Stimulated activated CD4-positive, alpha-beta T cell treated with anti-CD3 and anti-CD28 coated beads, Interleukin-4, amount 100 ng/mL, for 1 hour (primary cell): ENCODE measurements at places on chromosomes 5 and 9.

DNA sequence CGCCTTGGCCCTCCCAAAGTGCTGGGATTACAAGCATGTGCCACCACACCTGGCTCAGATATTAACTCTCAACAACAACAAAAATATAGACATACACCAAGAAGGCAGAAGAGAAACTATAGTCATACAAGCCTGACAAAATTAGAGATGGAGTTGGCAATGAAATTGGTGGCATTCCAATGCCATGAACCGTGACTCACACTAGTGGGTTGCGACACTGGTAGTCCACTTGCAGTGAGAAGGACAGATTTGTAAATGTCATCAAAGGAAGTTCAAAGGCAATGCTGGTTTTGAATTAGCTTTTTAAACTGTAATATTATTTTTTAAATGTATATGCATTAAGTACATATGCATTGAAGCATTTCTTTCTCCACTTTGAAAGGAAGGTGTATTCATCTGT, 8.5 kb upstream of the DNAJC25 start:
- DNase-seq = no peak

- no peak for DNase-seq
These were observed 47.9 kb downstream of the RAI14 start for GRCh38 chr5:34703767-34704713.

DNA sequence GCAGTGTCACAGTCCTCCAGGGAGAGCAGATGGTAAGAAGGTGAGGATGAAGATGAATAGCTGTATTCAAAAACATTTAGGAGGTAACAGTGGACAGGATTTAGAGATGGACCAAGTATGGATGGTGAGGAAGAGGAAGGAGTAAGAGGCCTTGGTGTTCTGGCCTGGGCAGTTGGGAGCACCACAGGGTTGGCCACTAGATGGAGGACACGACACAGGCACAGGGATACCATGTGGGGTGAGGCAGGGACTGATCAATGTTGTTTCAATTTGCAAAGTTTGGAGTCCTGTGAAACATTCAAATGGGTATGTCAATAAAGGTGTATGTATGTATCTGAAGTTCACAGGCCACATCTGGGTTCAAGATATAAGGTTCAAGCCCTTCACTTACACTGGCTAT, 141.1 kb upstream of the RASEF start:
- DNase-seq = no peak

DNA sequence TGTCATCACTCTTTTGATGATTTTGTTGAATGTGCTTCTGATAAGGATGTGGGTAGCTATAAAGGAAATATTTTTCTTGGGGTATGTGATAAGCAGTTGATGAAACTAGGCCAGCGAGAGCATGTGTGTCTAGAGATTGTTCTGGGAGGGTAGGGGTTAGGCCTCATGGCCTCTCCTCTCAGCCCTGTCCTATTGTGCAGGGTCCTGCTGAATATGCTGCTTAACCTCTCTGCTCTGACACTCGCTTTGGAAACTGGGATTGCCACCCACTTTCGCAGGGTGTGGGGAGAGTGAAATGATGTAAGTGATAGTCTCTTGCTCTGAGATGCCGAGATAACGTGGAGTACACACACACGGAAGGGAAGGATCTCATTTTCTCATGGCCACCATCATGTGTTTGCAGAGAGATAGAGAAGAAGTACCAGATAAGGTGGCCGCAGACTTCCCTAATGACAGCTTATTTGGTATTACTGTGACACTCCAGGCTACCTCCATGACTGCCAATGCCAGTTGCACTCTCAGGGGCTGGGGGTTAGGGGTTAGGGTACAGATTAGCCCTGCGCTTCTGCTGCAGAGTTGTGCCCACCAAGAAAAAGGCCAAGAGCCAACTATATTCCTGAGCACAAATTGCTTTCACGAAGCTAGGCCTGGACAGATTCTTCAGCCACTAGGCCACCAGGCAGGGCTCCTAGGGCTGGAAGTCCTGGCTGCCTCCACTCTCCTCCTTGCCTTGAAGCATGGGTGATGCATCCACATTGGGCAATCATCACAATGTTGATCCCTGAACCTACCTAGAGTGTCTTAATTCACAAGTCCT, 25.2 kb upstream of the TNFAIP8 start:
- DNase-seq = peak; percentile 48

GRCh38 chr5:151619812-151620460, 28.8 kb upstream of the FAT2 start:
- DNase-seq = no peak

- DNase-seq = no peak
These were observed 115.0 kb downstream of the PIK3R1 start for GRCh38 chr5:68330574-68330973.

DNA sequence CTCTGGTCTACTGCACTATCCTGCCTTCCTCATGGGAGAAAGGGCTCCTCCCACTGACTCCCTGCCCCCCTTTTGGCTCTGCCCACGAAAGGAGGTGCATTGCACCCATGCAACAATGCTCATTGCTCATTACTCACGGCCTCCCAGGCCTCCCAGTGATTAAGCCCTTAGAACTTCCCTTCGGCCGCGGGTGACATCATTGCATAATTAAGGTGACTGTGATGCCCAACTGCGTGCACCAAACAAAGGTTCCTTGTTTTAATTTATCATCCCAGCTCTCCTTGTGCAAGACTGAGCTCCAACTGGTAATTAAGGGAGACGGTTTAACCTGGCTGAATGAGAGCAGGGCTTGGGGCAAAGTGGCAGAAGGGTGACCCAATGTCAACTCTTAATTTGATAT, 180.4 kb downstream of the GAS1 start:
- no peak for DNase-seq

GRCh38 chr9:95363051-95363841, 45.7 kb upstream of the FANCC start:
- DNase-seq = no peak

DNA sequence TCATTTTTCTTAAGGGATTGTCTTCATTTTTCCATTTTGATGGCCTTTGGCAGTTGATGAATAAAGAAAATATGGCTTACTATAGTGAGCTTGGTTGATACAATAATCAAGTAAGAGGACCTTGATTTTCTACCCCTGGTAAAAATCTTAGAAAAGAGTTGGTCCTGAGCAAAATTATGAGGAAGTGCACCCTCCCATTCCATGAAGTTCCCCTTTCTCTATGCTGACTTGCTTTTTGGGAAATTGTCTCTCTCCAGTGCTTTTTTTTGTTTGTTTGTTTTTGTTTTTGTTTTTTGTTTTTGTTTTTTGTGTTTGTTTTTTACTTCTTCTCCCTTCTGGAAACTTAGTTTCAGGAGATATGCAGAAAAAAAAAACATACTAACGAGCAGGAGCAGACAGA, 449.2 kb upstream of the ACTBL2 start:
- DNase-seq = no peak

DNA sequence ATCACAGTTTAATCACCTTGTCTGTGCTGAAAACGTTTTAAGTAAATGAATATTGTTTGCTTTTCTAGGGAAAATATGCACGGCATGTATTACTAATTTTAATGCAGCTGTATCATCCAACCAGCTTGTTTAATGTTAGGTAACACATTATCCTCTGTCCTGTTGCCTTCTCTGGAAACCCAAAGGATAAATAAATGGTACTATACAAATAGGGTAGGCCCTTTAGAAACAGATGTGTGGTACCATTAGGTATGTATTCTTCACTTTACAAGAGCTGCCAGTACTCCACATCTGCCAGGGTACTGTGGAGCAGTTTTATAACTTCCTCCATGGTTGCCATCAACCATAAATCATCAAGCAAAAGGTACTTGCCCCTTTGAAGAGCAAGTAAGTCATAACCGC, 42.9 kb downstream of the FAF2 start:
- DNase-seq = no peak

DNA sequence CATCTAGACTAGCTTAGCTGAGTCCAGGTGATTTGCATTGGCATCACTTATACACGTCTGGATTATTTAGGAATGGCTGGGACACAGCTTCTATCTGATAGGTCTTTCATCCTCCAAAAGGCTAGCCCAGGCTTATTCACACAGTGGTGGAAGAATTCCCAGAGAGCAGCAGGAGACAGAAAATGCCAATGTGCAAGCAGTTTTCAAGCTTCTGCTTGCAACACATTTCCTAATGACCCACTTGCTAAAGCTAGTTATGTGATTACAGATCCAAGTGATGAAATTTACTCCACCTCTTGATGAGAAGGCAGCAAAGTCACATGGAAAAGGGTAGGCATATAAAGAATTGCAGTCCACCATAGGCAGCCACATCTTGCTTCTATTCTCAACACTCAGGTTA, 44.2 kb upstream of the MAST4 start:
- no peak for DNase-seq

- DNase-seq = no peak
These were observed 23.8 kb downstream of the MACROH2A1 start for GRCh38 chr5:135375040-135375793.

DNA sequence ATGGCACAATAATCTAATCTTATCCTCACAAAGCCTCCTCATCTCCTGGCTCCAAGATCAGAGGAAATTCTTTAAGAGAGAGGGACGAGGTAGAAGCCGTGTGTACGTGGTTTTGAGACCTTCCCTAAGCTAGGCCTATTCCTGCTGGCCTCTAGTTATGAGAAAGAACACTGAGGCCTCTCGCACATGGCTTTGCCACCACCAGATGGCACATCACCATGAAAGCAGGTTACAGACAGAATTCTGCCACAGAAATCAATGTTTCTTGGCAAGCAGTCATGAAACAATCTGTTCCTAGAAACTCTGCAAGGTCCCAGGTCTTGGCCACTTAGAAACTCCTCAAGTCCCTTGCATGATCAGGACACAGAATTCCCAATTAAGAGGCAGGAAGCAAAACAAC, 268.2 kb upstream of the TAS2R1 start:
- no peak for DNase-seq

GRCh38 chr9:125910286-125910685, 163.1 kb downstream of the PBX3 start:
- DNase-seq = no peak

DNA sequence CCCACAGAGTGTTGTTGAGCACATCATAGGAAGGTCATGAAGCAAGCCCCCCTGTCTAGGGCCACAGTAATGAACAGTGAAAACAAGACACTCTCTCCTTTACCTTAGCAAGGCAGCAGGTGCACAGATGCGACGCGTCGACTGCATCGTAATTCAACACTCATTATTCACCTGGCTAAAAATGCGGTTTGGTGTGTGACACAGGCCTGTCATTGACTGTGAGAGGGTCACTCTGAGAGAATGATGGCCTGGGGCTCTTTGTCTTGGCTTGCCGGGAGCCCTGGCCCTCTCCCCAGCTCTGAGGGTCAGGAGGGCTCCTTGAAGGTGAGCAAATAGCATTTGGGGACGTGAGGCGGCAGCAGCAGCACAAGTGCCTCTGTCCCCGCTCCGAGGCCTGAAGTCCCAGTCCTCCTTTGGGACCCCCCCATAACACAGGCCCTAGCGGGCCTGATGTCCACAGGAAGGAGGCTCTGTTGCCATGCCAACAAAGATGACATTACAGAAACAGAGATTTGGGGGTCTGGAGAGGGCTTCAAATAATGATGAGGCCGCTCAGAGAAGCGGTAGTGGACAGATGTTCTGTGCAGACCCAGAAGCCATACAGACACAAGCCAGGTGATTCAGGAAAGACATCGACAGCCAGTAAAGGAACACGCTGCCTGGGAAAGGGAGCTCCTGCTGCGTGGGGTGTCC, 46.7 kb downstream of the SHB start:
- DNase-seq = no peak

GRCh38 chr9:79020276-79020675, 551.5 kb upstream of the TLE4 start:
- no peak for DNase-seq
